Activated T-helper 1 cell treated with anti-CD3 and anti-CD28 coated beads, Interleukin-12 subunit alpha, Interleukin-12 subunit beta, Interleukin-2, Interleukin-4 antibody, amounts not matched to agents 30 ng/mL and 10 ng/mL and 1 ng/mL, durations not matched to agents 14 hours and 24 hours and 36 hours (primary cell): ENCODE measurements at places on chromosomes 5 and 9. TPM values are rescaled to one million over a fixed set of nuclear protein-coding genes. Genes with fewer than 3 reads are reported as not detected.

FOXD4 gene
- total RNA-seq: 0.13 and 0.22 TPM in 2 replicates

LURAP1L gene
- not detected in 2 replicates for total RNA-seq

PFN3 gene
- not detected in 2 replicates for total RNA-seq

TAL2 gene
- 0.31 TPM in 1 of 2 replicates, not detected in the other for total RNA-seq

CCNO gene
- total RNA-seq: 0.10 and 0.20 TPM in 2 replicates

SPATA31E1 gene
- not detected in 2 replicates for total RNA-seq

TRIM36 gene
- not detected in 2 replicates for total RNA-seq

HTR1A gene
- total RNA-seq: not detected in 2 replicates
